ENCODE measurements at places on chromosomes 4 and X. TPM values are rescaled to one million over a fixed set of nuclear protein-coding genes. Genes with fewer than 3 reads are reported as not detected.
A peak's percentile ranks its signal among the peaks of the same experiment; 100 is the strongest.

The AMTN gene
- not detected for total RNA-seq

DNA sequence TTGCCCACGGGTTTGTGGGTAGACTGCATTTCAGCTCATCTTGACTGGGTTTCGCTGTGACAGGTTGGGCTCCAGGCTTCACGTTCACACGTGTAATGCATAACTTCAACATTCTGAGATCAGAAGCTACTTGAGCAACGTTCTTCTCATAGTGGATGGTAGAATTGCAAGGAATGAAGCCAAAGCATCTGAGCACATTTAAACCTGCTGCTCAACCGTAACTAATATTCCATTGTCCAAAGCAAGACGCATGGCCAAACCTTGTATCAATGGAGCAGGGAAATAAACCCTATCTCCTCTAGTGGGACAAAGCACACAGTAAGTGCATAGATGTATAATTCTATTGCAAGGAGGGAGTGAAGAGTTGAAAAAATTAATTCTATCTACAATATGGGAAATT, 86.5 kb upstream of the PTCHD1 start:
- no peak for DNase-seq

- DNase-seq: no peak
Observed at GRCh38 chr4:150827226-150827625, 187.9 kb downstream of the LRBA start.

DNA sequence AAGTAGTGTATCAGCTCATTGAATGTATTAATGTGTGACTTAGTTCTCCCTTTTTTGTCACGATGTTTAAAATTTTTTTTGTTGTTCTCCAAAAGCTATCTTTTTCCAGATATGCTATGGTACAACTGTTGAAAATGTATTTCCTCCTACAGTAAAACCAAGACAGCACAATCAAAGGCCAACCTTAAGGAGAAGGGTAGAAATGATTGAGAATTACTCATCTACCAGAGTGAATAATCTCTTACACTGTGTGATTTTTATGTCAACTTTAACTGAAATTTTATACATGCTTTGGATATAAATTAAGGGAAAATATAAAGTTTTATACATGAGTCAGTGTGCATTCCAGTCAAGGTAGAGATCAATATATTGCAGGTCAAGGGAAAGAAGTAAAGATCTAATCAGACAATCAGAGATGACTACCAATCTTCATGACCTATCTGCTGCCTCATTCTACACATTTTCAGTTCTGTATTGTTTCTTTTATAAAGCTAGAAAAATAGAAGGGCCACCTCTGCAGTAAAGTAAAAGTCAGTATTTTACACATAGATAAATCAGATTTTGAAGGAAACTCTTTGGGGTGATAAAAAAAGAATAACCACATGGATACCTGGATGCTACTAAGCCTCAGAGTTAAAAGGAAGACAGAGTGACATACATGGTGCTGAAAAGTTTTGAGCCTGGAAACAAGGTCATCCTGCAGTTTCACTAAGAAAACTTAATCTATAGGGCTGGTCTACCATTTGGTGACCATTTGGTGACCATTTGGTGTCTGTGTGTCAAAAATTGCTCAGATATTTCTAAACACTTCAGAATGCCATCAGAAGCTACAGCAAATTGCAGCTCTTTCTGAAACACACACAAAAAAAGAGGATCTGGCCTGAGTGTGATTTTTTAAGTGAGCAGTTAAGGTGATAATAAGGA, 1.6 kb downstream of the FAM13A start:
- DNase-seq: no peak

DNA sequence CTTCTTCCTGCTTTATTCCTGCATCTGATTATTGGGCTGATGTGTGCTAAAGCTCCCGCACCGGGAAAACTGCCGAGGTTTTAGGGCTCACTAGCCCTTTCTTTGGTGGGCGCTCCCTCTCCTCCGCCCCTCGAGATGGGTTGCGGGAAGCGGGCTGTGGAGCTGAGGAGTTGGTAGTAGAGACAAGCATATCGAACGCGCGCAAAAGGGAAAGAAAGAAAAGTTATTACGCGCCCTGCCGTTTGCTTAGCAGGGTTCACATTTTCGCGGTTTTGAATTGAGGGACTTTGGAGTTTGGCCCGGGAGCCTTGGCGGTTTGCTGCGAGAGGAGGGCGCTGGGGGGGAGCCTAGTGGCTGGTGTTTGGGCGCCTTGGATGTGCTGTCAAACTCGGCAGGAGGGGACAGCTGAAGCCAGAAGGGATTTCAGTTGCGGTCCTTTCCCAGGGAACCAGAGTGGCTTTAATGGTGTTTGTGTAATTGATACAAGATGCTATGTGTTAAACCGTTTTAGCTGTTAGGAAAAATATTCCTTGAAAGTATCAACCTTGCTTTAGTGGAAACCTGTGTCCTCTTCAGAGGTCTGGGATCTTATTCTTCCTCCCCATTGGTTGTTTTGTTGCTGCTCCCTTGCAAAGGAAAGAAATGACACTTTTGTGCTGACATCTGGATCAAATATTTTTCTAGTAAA, 1.1 kb downstream of the GAB1 start:
- no peak for DNase-seq

DNA sequence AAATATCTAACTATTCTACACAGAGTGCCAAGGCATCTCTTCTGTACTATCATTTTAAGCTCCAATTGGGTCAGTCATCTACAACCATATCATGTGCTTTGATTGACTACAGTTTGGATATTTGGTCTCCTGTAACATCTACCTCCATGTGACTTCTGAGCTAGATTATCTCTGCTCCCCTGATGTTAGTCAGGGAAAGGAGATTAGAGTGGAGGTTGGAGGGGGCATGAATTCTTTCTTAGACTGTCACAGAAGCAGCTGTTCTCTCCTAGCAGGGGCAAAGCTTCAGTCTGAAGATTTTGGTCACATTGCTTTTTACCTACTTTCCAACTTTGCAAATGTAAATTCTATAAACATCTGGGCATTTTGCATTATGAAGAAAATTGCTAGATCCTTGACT, 62.6 kb upstream of the C4orf54 start:
- DNase-seq: no peak

- no peak for DNase-seq
Observed at GRCh38 chrX:8728932-8729535, 2.9 kb downstream of the ANOS1 start.

- DNase-seq: no peak
Observed at GRCh38 chr4:5928274-5928673, 35.4 kb upstream of the CRMP1 start.

GRCh38 chrX:40953369-40953768, 131.9 kb upstream of the USP9X start:
- DNase-seq: no peak

GRCh38 chr4:40247350-40247749, 50.5 kb downstream of the RHOH start:
- peak; percentile 80 for DNase-seq

- DNase-seq: no peak
Observed at GRCh38 chr4:48739560-48740019, 40.5 kb downstream of the FRYL start.

The CD40LG gene
- total RNA-seq: 139 TPM

DNA sequence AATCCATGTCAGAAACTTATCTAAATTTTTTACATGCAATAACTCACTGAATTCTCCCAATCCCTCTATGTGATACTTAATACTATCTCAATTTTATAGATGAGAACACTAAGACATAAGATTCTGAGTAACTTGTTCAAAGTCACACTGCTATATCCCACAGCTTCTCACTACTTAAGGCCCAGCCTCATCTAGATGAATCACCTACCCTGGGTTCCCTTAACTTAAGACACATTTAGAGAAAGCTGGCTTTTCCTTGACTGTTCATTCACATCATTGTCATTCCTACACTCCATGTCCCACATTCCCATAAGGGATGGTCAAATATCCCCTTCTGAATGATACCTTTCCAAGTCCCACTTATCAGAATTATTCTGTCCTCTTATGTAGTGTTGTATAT, 21.0 kb downstream of the TNIP3 start:
- DNase-seq: no peak

The TMEM175 gene
- total RNA-seq: 24.1 TPM

DNA sequence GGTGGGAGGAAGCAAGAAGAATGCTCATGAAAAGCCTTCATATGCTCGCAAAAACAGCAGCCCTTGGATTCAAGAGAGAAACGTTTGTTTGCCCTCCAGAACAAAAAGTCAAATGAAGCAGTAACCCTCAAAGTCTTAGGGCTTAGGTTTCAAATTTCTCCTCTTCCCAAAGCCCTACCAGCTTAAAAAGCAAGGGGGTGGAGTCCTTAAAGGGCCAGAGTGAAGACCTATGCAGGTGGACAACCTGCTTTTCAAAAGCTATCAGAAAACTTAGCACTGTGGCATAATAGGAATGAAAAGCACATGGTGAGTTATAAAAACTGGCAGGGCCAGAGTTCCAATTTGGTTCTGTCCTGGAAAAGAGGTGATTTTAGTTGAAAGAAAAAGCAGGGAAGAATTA, 253.3 kb downstream of the NAP1L3 start:
- no peak for DNase-seq

DNA sequence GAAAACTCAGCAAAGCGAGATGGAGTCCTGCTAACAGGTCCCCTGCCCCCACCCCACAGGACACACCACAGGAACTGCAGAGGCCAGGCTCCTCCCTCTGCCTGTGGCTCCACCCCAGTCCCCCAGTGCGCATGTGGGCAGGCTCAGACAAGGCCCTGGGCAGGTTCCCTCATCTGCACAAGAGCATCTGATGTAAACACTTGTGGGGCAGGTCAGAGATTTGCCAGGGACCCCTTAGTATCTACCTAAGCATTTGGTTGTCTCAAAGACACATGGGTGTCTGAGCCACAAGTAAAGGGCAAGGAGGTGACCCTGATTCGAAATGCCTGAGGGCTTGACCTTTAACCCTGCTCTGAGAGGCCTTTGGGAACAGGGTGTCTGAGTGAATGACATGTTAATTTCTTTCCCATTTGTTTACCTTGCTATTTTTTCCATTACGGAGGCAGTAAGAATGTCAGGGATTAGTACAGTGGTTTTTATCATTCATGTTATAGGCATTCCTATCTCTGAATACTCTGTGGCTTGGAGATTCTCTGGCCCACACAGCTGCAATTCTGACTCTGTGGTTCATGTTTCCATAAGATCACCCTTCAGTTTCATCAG, 85.3 kb downstream of the ZNF518B start:
- no peak for DNase-seq

DNA sequence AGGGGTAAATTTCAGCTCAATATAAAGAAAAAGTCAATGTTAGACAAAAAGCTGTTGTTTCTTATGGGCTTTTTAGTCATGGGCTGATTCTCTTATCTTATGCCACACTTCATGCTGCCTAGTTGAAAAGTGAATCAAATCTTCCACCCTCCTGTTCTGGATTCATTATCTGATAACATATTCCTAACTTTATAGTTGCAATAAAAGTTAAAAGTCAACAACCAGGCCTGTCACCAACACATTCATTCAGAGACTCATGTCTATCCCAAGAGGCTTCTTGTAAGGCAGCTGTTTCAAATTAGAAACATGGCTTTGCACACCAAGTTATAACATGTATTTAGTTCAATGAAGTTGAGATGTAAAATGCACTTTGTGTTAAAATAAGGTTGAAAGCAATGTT, 243.8 kb downstream of the ADAMTS3 start:
- no peak for DNase-seq

GRCh38 chr4:77095101-77095821, 19.5 kb upstream of the CCNI start:
- peak; percentile 77 for DNase-seq

GRCh38 chr4:61596606-61597340, 396.6 kb downstream of the ADGRL3 start:
- no peak for DNase-seq

The POF1B gene
- 0.35 TPM for total RNA-seq

DNA sequence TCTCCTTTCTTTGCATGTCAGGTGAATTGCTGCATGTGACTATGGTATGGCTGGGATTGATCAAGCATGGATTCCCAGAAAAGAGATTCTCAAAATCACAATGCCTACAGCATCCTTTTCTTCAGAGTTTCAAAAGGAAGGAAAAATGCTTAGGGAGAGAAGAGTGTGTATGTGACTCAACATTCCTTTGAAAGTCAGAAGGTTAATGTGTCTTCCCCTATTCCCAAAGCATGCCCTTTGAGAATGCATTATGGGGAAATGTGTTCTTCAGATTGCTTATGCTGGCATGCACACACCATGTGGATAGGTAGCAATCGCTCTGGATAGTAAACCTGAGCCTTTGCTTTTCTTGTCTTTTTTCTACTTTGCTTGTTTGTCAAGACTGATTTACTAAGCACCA, 78.5 kb downstream of the ELOVL6 start:
- DNase-seq: no peak

GRCh38 chr4:126530996-126531585, 1101.7 kb upstream of the INTU start:
- no peak for DNase-seq

The KDR gene
- total RNA-seq: not detected

The VEGFC gene
- total RNA-seq: not detected
